ENCODE measurements at places on chromosomes 6 and 20.
A peak's percentile ranks its signal among the peaks of the same experiment; 100 is the strongest.

- no peak for DNase-seq
- H3K4me1 ChIP-seq: no peaks in the 10 kb centered on the region
- no peaks in the 10 kb centered on the region for H3K27me3 ChIP-seq
- no peak overlapping the region for H3K4me3 ChIP-seq
- H3K27ac ChIP-seq: no peak overlapping the region
Measured at GRCh38 chr6:105489216-105489530, 86.3 kb upstream of the PREP start.

- peaks cover 3% of the 10 kb centered on the region for H3K27me3 ChIP-seq
- DNase-seq: no peak
- H3K36me3 ChIP-seq: no peaks in the 10 kb centered on the region
- H3K4me1 ChIP-seq: no peaks in the 10 kb centered on the region
Measured at GRCh38 chr6:55869674-55870073, 5.7 kb downstream of the BMP5 start.

DNA sequence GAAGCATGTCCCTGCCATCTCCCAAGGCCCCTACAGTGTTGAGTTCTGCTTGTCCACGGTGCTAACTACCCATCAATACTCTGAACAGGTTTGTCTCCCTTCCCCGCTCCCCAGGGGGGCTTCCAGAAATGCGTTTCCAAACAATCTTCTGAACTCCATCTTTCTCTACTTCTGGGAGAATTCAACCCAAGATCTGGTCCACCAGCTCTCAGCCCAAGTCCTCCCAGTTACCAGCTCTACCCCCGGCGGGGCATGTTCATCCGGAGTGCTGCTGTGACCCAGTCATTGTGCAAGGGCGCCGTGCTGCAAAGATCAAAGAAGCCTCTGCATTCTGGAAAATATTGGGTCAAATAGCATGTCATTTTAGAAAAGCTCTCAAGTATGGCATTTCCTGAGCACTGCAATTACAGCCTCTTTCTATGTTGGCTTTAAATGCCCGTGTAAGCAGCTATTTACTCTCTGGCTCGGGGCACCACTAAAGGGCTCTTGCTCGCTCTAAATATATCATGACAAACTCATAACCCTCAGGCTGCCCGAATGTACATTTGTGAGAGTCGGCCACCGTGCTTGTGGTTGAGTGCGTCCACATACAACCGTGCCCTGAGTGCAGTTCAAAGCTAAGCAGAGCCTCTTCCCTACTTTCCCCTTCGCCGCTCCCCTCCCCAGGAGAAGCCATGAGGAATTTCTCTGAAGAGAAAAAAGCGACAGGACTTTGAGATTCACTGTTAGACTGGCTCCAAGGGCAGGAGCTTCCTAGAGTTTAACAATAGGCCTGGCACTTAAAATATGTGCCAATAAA lies 71.6 kb downstream of the BANF2 start:
- no peak overlapping the region for H3K27ac ChIP-seq
- H3K36me3 ChIP-seq: no peaks in the 10 kb centered on the region
- DNase-seq: no peak
- no peak overlapping the region for H3K4me3 ChIP-seq
- no peaks in the 10 kb centered on the region for H3K27me3 ChIP-seq

GRCh38 chr20:55094353-55094861 lies 619.0 kb downstream of the DOK5 start:
- H3K4me3 ChIP-seq: no peak overlapping the region
- H3K27ac ChIP-seq: no peak overlapping the region
- no peaks in the 10 kb centered on the region for H3K4me1 ChIP-seq
- no peaks in the 10 kb centered on the region for H3K36me3 ChIP-seq
- H3K27me3 ChIP-seq: no peaks in the 10 kb centered on the region
- no peak for DNase-seq

DNA sequence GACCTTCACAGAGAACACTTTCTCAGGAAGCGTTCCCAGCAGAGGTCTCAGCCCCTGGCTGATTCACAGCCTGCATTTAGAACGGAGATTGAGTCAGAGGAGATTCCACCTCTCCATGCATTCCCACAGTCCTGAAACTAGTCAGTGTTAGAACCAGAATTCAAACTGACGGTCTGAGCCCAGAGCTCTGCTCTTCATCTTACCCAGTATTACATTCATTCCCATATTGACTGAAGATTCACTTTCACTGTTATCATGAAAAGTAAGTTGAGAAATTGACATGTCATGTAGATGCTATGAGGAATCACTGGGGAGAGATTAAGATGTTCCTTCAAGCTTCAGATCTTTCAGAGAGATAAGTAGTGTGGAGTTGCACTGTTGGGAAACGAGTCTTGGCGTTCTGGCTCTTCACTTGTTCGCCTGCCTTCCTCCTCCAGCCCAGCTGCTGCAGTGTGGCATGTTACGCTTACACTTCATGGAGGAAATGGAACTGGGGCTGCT lies 28.3 kb downstream of the MAS1 start:
- no peak overlapping the region for H3K27ac ChIP-seq
- H3K27me3 ChIP-seq: no peaks in the 10 kb centered on the region
- H3K4me3 ChIP-seq: no peak overlapping the region
- H3K4me1 ChIP-seq: no peaks in the 10 kb centered on the region
- no peak for DNase-seq

DNA sequence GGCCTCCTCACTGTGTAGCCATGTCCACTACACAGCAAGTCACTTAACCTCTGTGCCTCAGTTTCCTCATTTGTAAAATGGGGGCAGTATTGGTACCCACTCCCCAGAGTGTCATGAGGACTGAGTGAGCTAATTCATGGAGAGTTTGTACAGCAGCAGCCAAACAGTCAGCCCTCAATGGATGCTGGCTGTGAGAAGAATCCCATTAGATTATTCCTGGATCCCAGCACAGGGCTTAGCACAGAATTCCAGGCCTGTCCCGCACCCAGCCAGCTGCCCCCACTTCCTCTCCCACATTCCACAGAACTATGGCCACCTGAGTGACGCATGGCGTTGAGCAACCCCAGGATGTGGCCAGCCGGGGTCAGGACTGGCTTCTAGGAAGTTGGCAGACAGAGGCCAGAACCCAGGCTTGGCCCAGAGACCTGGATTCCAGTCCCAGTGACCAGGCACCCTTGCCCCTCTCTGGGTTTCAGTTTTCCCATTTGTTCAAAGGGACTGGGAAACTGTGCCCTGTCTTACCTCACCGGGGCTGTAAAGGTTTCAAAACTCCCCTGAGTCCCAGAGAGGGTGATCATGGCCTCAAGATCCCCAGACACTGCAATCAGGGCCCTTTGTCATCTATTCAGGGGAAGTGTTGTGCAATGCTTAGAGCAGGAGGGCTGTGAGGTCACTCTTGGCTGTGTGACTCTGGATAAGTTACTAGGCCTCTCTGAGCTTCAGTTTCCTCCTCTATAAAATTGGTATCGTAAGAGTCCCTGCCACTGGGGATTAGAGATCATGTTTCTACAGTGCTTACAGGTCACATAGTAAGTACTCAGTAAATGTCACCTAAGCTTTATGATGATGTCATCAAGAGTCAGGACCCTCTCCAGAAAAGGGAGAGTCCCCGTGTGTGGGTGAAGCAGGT lies 3.0 kb upstream of the TGM2 start:
- H3K27ac ChIP-seq: peak overlapping the region; percentile 89
- no peaks in the 10 kb centered on the region for H3K36me3 ChIP-seq
- H3K4me1 ChIP-seq: peaks cover 74% of the 10 kb centered on the region
- H3K4me3 ChIP-seq: no peak overlapping the region

DNA sequence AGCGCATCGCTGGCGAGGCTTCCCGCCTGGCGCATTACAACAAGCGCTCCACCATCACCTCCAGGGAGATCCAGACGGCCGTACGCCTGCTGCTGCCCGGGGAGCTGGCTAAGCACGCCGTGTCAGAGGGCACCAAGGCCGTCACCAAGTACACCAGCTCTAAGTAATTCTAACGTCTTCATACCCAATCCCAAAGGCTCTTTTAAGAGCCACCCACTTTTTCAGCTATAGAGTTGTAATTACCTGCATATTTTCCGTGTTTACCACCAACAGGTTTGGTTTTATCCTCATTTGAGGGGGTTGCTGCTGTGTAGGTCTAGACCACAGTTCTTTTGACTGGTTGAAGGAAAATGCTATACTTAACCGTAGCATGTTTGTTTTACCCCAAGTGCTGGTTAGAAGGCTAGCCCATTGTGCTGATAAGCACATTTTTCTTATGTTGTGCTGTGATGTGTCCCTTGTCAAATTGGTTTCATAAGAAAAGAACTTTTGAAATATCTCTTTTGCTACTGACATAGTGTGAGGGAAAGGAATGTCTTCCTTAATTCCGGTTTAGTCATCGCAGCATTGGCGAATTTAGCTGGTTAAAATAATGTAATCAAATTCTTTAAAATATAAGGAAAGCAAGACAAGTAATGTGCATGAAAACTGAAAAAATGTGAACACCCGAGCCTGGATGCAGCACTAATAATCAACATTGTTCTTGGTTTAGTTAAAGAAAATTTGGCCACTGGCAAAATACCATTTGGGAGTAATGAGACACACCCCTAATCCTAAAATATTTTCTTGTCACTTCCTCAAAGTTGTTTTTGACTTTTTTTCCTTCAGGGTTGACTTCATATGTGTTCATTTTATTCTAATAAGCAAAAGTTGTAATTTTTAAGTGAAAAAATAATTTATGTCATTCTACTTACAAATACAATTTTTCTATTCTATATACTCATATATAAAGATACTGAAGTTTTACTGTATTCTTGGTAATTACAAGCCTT lies 112.8 kb downstream of the HFE start:
- no peak for DNase-seq
- H3K27me3 ChIP-seq: peaks cover 4% of the 10 kb centered on the region
- H3K36me3 ChIP-seq: no peaks in the 10 kb centered on the region
- H3K27ac ChIP-seq: peak overlapping the region; percentile 31
- peak overlapping the region; percentile 76 for H3K4me3 ChIP-seq
- H3K4me1 ChIP-seq: peaks cover 23% of the 10 kb centered on the region

DNA sequence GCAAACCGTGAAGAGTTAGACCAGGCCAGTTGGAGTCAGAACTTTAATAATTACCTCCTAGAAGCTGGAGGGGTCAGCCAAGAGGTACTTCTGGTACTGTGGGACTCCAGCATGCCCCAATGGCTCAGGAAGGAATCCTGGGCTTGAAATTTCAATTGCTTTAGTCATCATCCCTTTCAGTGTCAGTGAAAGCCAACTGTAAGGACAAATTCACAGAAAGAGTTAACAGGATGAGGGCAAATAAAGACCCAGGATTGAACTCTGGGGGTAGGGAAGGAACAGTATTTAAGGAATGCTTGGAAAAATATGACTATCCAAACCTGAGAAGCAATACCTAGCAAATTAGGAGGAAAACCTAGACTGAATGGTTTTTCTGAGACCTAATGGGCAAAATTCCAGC lies 735.1 kb upstream of the MARCKS start:
- H3K27me3 ChIP-seq: no peaks in the 10 kb centered on the region
- H3K4me3 ChIP-seq: no peak overlapping the region
- H3K4me1 ChIP-seq: peaks cover 4% of the 10 kb centered on the region
- H3K36me3 ChIP-seq: no peaks in the 10 kb centered on the region
- DNase-seq: peak; percentile 30

DNA sequence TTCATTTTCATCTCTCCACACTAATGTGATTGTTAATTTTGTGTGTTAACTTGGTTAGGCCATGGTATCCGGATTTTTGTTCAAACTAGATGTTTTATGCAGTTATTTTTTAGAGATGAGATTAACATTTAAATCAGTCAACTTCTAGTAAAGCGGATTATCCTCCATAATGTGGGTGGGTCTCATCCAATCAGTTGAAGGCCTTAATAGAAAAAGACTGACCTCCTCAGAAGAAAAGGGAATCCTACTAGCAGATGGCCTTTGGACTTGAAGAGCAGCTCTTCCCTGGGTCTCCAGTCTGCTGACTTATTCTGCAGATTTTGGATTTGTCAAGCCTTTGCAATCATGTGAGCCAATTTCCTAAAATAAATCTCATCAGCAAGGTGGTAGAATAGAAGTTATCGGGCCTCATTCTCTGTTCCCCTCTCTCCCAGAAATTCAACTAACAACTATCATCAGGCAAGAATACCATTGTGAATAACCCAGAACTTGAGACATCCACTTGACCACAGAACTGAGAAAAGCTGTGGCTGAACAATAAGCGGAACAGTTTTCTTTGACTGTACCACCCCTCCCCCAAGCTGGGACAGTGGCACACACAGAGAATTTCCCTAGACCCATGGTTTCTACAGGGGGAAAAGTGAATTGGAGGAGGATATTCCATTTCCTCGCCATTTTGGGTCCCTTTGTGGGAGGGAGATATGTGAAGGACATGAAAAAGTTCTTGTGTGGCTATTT lies 323.0 kb downstream of the UTRN start:
- H3K27ac ChIP-seq: no peak overlapping the region
- H3K27me3 ChIP-seq: no peaks in the 10 kb centered on the region
- H3K4me1 ChIP-seq: no peaks in the 10 kb centered on the region
- no peak for DNase-seq
- no peak overlapping the region for H3K4me3 ChIP-seq

DNA sequence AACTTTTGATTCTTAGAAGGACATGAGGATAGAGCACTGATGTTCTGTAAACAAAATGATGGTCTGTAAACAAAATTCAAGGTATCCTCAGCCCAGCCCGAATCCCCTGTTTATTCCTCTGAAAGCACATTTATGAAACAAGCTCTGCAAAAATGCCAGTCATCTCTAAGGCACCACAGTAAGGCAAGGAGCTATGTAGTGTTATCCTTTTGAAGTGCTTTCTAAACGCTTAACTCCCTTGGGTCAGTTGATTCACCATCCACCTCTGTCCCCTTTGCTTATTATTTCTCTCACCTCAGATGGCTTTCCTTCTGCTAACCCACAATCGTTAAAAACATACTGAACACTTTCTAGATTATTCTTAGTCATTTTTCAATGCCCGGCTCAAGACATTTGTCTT lies 93.8 kb downstream of the ATXN1 start:
- H3K4me3 ChIP-seq: no peak overlapping the region
- H3K4me1 ChIP-seq: peaks cover 4% of the 10 kb centered on the region
- H3K27ac ChIP-seq: no peak overlapping the region
- DNase-seq: no peak
- no peaks in the 10 kb centered on the region for H3K36me3 ChIP-seq

DNA sequence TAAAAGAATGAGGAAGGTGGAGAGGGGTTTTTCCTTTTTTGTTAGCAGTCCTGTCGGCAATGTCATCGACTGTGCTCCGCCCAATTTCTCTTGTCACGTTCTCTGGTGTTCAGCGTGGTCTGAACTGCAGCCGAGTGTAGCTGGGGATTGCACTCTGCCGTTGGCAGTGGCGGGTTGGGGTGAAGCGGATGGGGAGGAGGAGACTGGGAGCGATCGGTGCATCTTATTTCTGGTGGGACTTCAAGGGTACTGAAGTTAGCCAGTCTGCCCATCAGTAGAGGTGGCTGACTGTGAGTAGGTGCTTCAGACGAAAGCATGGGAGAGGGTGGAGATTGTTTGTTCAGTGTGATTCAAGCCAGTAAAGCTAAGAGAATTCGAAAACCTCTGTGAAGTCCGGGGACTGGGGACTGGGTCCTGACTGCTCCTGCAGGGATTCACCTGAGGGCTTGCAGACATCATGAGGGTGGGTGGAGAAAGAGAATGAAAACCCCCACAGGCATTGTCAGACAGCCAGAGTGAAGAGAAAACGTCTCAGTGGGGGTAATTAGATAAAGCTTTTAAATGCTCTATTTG lies 5.1 kb downstream of the RREB1 start:
- H3K27me3 ChIP-seq: no peaks in the 10 kb centered on the region
- H3K4me3 ChIP-seq: peak overlapping the region; percentile 8
- peaks cover 74% of the 10 kb centered on the region for H3K4me1 ChIP-seq
- peak; percentile 30 for DNase-seq
- H3K27ac ChIP-seq: peak overlapping the region; percentile 36

GRCh38 chr6:53189554-53189953 lies 40.9 kb upstream of the GCM1 start:
- H3K4me1 ChIP-seq: no peaks in the 10 kb centered on the region
- H3K36me3 ChIP-seq: no peaks in the 10 kb centered on the region
- H3K27ac ChIP-seq: no peak overlapping the region
- H3K27me3 ChIP-seq: no peaks in the 10 kb centered on the region

Data from heart left ventricle (tissue), 16 donors.